Activated CD8-positive, alpha-beta T cell treated with anti-CD3 and anti-CD28 coated beads for 36 hours (primary cell): ENCODE measurements at places on chromosomes 3 and 15.

- no peak for DNase-seq
These were observed 530.8 kb downstream of the SHQ1 start for GRCh38 chr3:72317491-72317890.

GRCh38 chr3:70854108-70854507 lies 541.7 kb upstream of the MDFIC2 start:
- DNase-seq = no peak

DNA sequence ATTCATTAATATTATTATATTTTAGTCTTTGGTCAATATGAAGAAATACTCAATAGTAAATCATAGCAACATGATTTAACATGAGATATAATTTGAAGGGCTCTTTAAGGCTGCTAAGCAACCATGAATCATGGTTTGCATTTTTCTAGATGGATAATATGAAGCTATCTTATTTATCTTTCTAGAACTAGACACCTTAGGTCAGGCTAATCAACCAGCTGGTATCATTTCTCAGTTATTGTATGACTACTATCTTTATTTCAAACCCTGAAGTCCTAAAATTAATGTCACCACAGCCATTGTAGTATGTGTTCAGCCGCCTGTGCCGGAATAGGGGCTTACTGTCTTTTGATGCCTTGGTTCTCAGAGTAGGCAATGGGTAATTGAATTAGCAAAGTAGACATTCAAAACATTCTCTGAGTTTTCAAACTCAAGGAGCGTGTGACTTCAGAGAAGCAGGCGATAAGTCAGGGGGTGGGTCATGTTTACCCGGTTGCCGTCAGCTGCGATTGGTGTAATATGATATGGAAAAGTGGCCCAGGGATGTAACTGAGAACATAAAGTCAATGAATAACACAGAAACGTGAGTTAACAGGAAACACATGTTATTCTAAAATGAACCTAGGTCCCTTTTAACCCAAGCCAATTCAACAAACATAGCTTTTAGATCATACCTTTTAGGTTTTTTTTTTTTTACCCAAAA lies 93.4 kb upstream of the CTDSPL start:
- DNase-seq = no peak

GRCh38 chr3:168330983-168331382 lies 235.3 kb upstream of the GOLIM4 start:
- DNase-seq = no peak

- DNase-seq = no peak
These were observed 9.9 kb downstream of the ACAD9 start for GRCh38 chr3:128889139-128889894.

DNA sequence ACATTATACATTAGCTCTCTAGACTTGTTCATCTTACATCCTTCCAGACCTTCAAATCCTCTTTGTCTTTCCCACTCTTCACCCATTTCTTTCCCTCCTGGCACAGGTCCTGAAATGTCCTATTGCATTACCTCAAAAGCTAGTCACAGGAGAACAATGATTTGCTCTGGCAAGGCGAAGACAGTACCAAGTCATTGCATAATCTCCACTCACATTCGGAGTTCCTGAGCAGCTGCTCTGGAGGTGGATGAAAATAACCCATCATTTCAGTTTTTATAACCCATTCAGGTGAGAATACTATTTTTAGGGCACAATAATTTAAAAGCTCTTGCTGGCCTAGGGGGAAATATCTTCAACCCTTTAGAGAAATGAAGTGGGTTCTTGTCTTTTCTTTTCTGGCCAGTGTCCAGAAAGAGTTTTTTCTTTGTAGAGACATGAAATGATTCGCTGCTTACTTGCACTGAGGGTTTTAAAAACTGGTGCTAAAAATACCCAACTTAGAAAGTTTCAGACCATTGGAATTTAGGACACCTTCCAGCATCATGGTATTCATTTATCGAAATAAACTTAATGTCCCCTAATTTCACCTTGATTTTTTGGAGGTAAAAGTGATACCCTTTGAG lies 23.4 kb upstream of the DYNC1LI1 start:
- no peak for DNase-seq

- no peak for DNase-seq
These were observed 46.7 kb downstream of the THBS1 start for GRCh38 chr15:39627451-39628143.

GRCh38 chr3:131242201-131242600 lies 139.4 kb upstream of the NUDT16 start:
- no peak for DNase-seq

GRCh38 chr3:131317667-131318066 lies 63.9 kb upstream of the NUDT16 start:
- DNase-seq = no peak

- DNase-seq = peak; percentile 81
These were observed 36.2 kb downstream of the BBS4 start for GRCh38 chr15:72722071-72722696.

DNA sequence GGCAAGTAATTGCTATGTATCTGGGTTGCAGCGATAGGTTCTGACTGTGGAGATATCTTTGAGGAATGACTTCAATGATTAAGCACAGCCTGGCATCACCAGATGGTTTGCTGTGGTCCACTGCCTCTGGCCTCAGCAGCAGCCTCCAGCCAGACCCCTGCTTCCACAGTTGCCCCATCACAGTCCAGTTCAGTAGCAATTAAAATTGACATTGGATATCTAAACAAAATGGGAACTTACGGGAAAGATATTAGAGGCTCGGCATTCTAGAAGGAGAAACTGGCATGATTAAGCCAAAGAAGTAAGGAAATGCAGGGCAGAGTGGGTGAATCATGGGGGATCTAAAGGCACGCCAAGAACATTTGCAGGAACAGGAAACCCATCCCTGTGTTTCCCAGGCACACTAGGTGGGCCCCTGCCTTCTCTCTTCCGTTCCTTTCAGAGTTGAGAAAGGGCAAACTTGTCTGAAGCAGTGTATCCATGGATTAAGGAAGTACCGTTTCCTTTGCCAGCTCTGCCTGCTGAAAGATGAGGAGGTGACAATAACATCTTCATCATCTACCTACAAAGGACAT lies 36.3 kb upstream of the SH3BP5 start:
- DNase-seq = no peak

- DNase-seq = peak; percentile 51
These were observed 59.3 kb downstream of the NR1D2 start for GRCh38 chr3:24004171-24004938.

GRCh38 chr3:58034738-58035523 lies 26.7 kb downstream of the FLNB start:
- peak; percentile 73 for DNase-seq

- no peak for DNase-seq
These were observed 69.3 kb upstream of the CGNL1 start for GRCh38 chr15:57306944-57307411.

GRCh38 chr3:194423317-194423716 lies 24.3 kb upstream of the GP5 start:
- no peak for DNase-seq

GRCh38 chr3:22236490-22237270 lies 485.7 kb upstream of the ZNF385D start:
- DNase-seq = no peak

- no peak for DNase-seq
These were observed 59.3 kb downstream of the INO80 start for GRCh38 chr15:41056810-41057209.

DNA sequence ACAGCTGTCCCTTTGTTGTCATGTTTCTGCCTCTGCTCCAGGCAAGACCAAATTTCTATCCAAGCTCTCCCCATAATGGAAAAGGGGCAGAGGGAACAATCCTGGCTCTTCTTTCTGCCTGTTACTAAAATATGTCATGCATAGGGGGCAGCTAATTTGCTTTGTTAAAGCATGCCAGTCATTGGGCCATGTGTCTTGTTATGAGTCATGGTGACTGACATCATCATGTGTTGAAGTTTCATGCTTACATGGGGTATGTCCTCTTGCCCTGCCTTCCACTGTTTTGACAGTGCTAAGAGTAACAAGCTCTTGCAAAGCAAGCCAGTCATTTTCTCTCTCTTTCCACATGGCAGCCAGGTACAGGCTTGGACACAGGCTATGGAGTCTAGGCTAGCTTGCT lies 268.9 kb downstream of the GABRB3 start:
- DNase-seq = no peak

DNA sequence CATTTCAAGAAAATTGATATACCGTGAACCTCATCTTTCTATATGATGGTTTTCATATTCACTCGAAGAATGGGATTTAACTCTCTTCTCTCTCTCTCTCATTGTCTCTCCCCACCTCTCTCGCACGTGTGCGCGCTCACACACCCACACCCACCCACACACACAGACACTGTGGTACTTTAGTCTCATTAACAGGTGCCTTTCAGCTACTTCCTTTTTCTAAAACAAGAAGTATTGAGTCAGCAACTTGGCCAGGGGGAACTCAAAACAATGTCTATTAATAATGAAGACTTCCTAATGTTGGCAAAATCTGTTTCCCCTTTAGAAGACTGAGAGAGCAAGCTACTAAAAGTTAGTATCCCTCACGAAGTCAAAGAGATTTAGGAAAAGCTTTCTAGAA lies 150.7 kb downstream of the TMCO5A start:
- DNase-seq = peak; percentile 13

DNA sequence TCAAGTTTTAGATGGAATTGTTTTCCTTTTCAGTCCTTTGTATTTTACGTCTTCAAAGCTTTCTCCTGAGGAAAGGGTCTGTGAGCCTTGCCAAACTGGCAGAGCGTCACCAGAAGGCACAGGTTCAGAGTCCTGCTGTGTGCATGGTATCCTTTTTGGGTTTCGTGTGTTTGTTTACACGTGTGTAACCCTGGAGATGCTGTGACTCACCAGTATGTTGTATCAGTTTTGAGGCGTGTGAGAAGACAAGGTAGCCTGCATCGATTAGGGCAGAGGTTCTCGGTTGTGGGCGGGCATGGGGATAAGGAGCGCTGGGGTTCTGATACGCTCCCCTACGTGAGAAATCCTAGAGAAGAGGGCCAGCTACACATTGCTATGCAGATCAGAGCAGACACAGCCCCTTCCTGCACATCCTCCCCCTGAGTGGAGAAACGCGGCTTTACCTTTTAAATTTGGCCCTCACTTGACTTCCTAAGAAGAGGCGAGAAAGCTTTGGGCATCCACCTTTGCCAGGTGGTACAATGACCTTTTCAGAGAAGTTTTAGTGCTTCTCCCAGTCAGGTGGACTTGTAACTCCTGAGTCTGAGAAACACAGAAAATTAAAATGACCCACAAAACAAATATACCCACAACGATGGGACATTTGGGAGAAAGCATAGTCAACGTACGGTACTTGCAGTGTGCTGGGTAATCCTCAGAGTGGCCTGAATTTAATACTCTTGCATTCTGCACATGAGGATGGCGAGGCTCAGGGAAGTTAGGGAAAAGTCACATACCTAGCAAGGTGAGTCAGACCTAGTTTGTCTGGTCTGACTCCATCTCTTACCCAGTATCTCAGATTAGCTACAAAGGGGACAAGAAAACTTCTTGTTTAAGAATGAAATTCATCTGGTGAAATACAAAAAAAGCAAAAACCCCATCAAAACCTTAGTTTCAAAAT lies 38.1 kb downstream of the TRAK1 start:
- no peak for DNase-seq

DNA sequence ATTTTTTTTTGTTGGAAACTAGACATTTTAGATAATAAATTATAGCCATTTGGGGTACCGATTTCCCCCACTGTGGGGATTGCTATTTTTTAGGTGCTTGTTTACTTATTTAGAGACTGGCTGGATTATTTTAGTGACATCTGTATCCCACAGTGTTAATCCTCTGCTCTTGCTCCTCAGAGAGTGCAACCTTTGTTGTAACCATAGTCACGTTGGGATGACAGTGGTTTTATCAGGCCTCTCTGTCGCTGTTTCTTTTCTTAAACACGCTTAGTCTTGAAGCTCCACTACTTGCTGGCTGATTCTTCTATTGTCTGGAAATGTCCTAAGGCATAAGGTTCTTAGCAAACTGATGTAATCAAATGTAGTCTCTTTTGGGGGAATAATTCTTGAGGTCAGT lies 451.6 kb upstream of the SEMA6D start:
- no peak for DNase-seq

- no peak for DNase-seq
These were observed 85.5 kb downstream of the VPS13C start for GRCh38 chr15:61974759-61975158.

DNA sequence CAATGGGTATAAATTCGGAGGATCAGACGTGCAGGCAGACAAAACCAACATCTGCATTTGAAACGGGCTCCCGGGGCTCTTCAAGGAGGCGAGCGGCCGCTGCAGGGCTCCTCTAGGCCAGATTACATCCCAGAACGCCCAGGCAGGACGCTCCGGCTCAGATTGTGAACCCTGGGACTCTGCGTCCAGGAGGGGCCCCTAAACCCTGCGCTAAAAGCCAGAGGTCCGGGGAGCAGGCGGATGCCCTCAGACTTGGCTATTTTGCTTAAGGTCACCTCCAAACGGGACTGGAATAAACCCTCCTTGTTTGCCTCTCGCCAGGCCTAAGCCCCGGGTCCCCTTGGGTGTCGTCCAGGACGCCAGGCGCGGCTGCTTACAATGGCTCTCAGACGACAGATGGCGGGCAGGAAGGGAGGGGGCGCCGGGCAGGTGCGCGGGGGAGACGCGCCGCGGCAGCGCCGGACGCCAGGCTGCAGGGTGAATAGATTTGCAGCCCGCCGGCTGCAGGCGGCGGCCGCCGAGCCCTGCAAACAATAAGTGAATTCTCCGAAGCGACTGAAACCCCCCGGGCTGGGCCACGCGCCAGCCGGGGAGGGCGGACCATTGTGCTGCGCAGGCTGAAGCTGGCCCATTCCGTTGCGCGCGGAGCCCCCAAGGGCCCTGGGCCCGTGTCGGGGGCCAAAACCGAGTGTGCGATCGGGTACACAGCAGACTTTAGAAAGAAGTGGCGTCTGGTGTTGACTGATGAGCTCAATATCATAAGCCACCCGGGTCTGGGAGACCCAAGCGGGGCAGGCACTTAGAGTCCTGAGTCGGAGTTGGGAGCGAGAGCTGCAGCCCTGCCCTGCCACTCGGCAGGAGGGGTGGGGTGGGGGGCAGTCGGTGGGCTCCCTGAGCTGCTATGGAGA lies 32.3 kb upstream of the AMOTL2 start:
- DNase-seq = no peak

DNA sequence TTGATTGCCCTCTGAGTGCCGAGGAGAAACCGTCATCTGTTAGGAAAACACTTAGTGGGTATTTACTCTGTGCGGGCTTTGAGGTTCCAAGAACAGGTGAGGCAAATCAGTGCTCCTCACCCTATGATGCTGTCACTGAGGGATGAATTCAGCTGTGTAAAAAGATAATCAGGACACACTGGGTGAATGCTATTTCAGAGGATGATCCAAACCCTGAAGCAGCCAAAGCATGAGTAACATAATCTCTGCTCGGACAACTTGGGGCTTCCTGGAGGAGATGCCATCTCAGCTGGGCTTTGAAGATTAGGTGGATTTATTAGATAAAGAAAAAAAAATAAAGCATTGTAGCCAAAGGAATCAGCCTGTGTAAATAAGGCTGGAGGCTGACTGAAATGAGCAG lies 10.5 kb upstream of the GADL1 start:
- no peak for DNase-seq

DNA sequence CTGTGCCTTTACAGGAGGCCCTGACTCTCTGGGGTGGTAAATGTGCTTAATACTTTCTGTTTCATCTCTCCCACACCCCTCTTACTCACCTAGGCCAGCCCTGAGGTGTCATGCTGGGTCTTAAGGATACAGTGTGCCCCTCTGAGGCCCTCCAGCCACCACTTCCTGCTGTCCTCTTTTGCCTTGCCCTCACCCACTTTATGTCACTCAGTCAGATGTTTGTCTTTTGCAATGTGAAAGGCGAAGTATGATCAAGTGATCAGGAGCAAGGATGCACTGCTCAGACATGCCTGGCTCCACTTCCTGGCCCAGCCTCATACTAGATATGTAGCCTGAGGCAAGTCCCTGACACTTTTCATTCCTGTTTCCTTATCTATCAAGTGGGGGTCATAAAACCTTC lies 339.0 kb upstream of the NR2E3 start:
- DNase-seq = peak; percentile 36

GRCh38 chr3:132135628-132136333 lies 101.0 kb upstream of the CPNE4 start:
- DNase-seq = no peak
